ENCODE measurements at places on chromosomes 5 and 9.
A peak's percentile ranks its signal among the peaks of the same experiment; 100 is the strongest.

DNA sequence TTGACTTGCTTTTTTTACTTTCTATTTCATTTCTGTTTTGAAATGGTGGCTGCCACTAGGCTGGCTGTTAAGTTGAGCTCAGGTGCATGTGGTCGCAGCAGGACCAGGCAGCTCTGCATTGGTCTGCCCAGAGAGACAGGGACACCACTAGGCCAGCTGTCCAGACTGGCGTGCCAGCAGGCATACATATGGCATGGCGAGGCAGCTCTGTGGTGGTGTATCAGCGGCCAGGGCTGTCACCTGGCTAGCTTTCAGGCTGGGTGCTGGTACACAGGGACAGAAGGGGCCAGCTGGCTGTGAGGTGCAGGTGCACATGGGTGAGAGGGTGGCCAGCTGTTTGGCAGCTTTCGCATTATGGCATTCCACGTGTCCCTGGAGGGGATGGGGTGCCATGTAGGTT, 654.0 kb upstream of the ACO1 start:
- no peak for DNase-seq

- no peak for DNase-seq
Measured at GRCh38 chr5:149301049-149301743, 29.5 kb downstream of the AFAP1L1 start.

GRCh38 chr5:36397901-36398536, 96.3 kb upstream of the RANBP3L start:
- DNase-seq: peak; percentile 18

- no peak for DNase-seq
Measured at GRCh38 chr9:8868632-8869031, 1069.1 kb upstream of the DMAC1 start.

DNA sequence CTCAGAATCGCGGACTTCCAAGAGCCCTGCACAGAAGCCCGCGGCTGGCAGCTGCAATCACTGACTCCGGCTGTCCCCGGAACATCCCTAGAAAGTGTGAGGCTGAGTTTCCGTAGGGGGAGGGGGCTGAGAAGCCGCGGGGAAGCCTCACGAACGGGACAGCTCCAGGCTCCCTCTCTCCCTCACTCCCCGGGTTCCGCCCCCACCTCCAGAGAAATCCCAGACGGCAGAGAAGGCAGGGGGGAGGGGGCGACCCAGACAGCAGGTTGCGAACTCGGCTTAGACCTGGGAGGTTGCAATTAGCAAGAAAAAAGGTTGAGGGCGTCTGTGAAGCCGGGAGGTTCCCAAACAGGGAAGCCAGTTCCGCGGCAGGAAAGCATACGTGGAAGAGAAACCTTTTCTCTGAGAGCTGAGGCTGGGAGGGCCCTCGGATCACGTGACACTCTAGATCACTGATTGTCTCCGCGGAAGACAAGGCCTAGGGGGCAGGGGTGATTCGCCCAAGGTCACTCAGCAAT, 73.8 kb upstream of the CPLX2 start:
- DNase-seq: peak; percentile 81

DNA sequence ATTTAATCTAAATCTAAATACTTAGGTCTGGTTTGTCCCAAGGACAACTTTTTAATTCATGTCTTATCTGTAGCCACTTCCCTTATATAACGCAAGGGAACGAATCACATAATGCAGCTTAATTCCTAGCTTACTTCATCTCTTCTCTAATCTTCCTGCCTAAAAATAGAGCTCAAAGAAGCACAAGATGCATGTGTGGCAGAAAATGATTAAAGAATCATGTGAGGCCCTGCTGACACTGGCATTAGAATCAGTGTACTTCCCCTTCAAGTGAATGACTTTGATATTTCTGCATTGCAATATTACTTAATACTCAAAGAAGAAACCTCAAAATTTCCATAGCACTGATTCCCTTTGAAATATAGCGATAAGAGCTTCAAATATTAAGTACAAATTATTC, 317.9 kb upstream of the FTMT start:
- no peak for DNase-seq

Data from cerebellar cortex (tissue), 1 donor.